ENCODE measurements at places on chromosomes 6 and 20.
A peak's percentile ranks its signal among the peaks of the same experiment; 100 is the strongest.

DNA sequence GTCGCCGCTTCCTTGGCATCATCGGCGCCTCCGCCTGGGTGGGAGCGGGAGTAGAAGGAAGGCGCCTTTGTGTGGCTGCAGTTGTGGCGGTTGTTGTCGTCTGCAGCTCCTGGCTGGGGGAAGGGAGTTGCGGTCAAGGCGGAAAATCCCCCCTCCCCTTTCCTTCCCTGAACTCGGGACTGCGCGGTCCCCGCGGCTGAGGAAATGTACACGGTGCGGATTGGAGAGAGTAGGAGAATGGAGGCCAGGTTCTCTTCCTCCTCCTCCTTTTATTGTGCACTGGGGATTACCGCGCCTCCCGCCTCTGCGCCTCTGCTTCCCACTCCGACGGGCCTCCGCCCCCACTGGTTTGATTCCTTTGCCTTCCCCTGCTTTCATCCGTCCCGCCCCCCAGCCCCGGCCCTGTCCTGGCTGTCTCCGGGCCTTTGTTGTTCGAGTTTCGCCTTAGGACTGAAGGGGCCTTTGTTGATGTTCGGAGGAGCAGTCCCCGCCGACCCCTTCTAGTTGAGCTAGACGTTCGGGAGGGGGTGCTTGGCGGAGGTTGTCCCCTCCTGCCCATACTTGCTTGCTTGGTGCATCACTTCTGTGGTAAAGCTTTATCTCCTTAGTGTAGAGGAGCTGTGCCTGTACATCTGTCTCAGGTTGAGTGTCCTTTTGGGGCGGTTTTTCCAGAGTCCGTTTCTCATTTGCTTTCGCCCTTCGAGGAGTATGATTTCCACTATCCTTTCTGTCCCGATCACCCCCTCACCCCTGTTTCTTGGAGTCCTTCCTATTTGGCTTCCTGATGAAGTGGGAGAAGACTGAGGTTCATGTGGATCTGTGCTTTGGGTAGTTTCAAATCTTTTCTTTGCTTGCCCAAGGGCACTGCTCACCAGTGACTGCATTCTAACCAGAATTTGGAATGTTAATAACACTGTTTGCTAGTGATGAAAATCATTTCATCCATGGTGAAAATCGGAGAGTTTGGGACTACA is 764 bp downstream of the ZNF292 start:
- no peak for DNase-seq

GRCh38 chr20:57738484-57738883 is 28.7 kb upstream of the PMEPA1 start:
- no peak for DNase-seq

DNA sequence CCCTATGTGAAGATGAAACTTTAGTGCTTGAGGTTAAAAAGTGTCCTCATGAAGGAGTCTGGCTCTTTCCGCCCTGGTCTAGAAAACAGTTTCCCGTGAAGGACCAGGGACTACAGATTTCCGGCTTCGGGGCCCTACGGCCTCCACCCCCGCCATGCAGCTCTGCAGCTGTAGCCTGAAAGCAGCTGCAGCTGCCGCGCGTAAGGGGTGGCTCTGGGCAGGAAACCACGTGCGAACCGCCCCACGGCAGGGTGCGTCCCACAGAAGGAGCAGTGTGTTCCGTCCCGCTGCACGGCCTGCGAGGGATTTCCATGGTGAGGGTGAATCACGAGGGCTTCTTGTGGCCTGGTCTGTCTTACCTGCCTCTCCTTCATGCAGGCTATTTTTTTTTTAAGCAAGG is 117.0 kb downstream of the ERMARD start:
- DNase-seq, result no peak

DNA sequence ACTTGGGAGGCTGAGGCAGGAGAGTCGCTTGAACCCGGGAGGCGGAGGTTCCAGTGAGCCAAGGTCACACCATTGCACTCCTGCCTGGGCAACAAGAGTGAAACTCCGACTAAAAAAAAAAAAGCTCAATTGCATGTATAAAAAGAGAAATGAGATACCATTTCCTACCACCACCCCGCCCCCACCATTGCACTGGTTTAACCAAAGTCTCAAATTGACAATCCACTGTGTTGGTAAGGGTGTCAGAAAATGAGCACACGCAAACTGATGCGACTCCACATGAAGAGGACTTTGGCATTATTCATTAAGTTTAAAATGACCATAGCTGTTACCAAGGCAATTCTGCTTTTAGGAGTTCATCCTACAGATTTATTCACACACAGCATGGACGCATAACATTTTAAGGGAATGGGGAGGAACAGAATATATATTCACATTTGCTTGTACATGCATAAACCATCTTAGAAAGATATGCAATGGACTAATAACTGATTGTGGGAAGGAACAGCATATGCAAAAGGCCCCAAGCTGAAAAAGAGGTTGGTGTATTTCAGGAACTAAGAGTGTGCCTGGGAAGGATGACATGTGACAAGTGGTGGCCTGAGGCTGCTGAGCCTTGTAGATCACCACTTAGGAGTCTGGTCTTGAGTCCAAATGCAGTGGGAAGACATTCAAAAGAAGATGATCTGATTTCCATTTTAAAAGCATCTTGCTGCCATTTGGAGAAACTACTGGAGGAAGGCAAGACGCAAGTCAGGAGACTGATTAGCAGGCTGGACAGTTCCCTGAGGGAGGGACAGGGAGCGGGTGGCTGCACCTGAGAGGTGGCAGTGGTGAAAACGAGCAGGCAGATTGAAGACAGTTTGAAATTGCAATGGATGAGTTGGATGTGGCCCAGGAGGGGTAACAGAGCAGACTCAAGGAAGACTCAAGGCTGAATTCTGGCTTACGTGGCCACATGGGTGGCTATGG is 37.2 kb upstream of the PTPN1 start:
- no peak for DNase-seq

GRCh38 chr6:87498048-87498447 is 25.3 kb downstream of the SLC35A1 start:
- DNase-seq, result no peak

DNA sequence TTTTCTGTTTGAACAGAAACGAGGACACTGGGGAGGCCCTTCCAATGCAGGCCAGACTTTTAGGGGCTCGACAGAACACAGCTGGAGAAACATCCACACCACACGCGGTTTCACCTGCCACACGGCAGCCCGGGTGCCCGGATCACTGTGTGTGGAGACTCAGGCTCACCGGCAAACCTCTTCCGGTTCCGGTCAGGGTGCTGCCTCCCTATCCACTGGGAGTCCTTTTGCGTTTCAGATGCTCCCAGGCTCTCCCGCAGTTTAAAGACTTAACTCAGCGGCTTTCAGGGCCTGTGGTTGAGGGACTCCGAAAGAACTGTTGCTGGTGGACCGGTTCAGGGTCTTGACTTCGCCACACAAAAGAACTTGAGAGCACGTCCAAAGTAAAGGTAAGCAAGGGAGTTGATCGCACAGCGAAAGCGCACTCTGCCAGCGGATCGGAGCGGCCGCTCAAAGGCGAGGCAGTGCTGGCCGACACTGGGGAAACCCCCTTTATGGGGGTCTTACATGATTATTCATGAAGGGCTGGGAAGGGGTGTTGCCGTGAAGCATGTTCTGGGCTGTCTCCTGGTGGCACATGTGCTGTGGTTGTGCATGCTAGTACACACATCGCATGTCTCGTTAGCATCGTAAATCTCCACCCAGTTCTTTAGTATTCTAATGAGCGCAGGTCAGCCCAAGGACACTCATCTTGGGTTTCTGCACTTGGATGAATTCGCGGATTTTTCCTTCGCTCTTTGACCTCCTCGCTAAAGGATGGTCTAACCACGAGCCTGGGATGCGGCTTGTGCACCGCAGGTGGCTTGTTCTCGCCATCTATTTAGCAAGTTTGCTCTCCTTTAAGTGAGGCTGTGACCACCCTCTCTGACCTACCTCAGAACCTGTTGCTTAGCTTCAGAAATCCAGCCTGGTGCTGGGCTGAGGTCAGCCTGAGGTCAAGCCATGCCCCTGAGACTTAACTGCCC is 180.3 kb downstream of the CDH26 start:
- no peak for DNase-seq

GRCh38 chr6:71123051-71123450 is 165.6 kb upstream of the OGFRL1 start:
- DNase-seq, result no peak

DNA sequence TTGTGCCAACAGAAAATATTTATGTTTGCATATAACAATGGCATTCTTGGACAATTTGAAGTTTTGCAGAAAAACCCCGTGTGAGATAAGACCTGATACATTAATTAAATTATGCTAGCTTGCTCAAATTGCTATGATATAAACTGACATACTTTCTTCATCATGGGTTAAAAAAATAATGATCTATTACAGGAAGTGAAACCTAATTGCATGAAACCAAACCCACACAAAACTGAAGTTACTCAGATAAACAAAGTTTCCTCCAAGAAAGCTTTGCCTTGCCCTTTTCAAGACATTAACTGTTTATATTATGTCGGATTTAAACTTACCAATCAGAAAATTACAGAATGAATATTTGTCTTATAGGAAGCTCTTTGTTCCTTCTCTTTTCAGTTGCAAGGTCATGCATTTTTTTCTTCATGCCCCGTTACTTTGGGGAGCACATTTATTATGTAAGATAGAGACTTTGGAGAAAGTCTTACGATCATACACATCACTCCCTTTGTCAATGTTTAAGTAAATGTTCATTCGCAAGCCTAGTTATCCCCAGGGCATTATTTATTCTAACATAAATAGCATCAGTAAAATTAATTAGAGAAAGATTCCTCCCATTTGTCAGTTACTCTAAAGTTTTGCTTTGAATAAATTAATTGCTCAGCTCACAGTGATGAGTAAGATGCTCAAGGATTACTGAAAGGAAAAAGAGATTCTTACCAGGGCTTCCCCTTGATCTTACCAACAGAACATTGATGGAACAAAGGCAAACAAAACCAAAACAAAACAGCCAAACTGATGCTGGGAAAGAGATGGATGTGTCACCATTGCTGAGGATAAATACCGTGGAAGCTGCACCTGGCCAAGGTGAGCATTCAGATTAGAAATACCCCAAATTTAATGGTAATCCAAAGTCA is 14.8 kb upstream of the TMEM244 start:
- no peak for DNase-seq

DNA sequence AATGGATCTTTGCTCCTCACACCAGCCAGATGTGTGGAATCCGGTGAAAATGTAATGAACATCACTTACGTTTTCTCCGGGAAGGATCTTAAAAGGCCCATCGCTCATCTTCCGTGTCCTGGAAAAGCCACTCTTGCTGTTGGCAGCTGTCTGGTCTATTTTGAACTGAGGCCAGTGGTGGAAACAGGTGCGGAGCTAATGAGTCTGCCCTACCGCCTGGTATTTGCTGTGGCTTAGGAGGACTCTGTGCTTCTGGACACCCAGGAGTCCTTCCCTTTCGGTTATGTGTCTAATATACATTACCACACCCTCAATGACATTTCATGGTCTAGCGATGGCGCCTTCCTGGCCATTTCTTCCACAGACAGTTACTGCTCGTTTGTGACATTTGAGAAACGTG is 264.2 kb upstream of the PREP start:
- no peak for DNase-seq

DNA sequence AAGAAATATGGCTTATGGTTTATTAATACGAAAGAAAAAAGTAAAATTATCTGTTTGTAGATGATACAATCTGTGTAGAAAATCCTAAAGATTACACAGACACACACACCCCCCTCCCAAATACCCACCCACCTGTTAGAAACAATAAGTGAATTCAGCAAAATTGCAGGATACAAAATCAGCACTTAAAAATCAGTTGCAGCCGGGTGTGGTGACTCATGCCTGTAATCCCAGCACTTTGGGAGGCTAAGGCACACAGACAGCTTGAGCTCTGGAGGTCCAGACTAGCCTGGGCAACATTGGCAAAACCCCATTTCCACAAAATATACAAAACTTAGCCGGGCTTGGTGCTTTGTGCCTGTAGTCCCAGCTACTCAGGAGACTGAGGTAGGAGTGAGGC is 42.3 kb downstream of the NINL start:
- no peak for DNase-seq

DNA sequence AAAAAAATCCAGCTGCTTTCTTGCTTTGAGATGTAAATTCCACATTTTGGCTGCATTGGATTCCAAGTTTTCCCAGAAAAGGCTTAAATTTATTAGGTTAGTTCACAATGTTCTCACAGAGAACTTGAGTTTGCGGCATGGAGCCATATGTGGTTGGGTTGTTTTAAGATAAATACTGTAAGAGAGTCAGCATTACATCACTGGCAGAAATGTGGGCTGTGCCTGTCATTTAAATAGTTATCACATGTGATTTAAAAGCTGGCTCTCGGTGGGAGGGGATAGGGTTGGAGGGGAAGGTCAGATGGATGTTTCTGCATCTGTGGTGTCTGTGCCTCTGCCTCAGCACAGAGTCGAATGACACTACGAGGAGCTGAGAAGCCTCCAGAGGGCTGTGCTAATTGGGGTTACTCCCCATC is 73.8 kb upstream of the SCP2D1 start:
- DNase-seq, result no peak

DNA sequence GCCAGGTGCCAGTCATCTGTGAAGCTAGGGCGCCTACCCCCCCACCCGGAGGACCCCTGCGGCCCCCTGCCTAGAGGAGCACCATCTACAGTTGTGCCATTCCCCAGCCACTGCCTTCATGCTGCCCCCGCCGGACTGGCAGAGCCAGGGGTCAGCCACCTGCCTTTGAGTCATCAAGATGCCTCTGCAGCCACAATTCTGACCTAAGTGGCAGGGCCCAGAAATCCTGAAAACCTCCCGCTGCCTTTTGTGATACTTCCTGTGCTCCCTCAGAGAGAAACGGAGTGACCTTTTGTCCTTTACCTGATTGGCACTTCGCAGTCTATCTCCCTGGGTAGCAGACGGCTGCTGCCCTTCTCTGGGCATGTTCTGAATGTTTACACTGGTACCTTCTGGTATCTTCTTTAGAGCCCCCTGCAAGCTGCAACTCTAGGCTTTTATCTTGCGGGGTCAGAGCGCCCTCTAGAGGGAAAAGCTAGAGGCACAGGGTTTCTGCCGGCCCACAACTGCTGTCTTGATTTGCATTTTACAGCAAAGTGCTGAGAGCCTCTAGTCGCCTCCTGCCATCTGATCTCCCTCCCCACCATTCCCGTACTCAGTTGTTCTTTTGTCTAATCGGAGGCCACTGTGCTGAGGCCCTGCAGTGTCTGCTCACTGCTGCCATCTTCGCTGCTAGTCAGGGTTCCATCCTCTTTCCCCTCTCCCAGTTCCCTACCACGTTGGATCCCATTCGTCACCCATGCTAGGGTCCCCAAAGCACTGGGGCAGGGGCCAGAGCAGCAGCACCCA is 26.9 kb downstream of the SPATA2 start:
- peak; percentile 1 for DNase-seq

DNA sequence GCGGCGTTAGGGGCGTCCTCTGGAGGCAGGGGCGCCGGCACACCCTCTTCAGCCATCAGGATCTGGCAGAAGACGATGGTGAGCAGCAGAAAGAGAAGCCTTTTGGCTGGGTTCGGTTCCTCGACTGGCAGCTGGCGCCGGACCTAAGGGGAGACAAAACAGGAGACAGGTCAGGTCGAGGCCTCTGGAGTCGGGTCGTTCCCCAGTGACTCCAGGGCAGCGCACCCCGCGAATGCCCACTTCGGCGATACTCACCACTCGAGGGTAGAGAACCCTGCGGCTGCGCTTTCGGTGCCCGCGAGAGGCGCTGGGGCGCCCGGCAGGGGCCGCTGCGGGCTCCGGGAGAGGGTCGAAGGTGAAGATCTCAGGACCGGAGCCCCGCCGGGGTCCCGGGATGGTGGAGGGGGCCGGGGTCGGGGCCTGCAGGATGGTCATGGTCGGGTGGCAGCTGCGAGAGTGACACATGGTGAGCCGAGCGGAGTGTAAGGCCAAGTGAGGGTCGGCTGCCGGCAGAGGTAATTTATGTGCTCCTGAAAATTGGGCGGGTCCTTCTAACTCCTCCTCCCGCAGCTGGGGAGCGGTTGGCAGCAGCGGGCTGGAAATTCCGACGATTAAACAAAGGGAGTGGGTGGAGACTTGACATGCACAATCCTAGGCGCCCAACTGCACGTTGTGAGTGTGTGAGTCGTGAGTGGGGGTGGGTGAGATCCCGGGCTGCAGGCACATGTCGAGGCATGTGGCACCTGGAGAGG is at the start of gene IER3:
Gene IER3 (minus strand): TSS at position 494 of the 752 bp plus-strand sequence. CDS start 29 bp downstream, at position 465.
- peak; percentile 49 for DNase-seq

All from NCI-H1048 (cell line).